ENCODE measurements at places on chromosomes 1 and 21. TPM values are rescaled to one million over a fixed set of nuclear protein-coding genes. Genes with fewer than 3 reads are reported as not detected.

DNA sequence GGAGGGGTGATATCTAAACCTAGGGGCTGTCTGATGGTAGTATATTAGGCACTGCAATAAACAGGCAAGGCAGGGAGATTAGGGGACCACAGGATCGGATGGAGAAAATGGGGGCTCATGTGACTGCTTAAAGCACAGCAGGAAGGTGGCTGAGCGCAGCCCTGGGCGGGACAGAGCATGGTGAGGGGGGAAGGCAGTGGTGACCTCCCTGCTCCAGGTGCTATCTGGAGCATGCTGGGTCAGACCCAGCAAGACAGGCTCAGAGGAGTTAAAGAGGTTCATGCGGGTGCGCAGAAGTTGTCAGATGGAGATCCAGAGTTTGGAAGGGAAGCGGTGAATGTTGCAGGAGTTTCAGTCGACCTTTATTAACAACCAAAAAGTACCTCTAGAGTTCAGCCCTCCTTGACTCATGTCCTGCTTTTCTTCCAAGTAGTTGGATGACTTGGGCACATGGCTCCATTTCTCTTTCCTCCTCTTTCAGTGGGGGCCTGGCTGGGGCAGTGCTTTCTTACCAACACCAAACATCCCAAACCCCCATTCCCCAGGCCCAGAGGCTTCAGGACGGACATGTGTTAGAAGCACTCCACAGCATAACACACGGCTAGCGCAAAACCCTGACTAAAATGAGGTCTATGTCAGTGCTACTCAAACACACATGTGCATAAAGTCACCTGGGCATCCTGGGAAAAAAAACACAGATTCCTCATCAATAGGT, 41.5 kb downstream of the CAPN9 start:
- H3K27ac ChIP-seq, result no peak overlapping the region
- DNase-seq, result no peak
- no peaks in the 10 kb centered on the region for H3K36me3 ChIP-seq

DNA sequence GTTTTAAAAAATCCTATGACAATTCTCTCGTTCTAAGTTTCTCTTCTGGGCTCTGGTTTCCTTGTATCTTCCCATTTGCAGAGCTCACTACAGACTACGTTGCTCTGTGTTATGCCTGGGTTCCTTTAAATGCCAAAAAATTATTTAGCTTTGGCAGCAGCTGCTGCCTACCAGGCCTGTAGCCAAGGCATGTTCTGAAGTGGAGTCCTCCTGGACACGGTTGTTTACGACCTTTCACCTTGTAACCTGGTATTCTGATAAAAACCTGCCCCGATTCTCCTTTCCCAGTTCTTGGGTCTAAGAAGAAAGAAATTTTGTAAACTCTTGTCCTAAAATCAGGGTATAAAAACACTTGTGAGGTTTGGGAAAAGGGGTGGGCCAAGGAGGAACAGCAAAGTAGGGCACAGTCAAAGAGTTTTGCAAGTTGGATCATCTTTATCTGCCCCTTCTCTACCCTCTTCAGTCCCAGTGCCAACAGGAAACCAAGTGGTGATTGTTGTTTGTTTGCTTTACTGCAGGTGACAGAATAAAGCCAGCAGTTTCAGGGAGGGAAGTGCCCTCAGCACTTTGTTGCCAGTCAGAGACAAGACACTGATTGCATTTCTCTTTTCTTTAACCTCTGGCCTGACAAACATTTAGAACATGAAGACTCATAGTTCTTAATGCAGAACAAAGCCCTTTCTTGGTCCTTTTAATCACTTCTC, 3.1 kb upstream of the TXNIP start:
- no peaks in the 10 kb centered on the region for H3K27me3 ChIP-seq
- peaks cover 8% of the 10 kb centered on the region for H3K36me3 ChIP-seq
- H3K27ac ChIP-seq, result peak overlapping the region; percentile 89
- peak overlapping the region; percentile 41 for H3K4me3 ChIP-seq
- DNase-seq, result no peak
- peaks cover 24% of the 10 kb centered on the region for H3K4me1 ChIP-seq

Gene F5
- not detected for total RNA-seq

Gene SPRR3
- 0.53 TPM for total RNA-seq

DNA sequence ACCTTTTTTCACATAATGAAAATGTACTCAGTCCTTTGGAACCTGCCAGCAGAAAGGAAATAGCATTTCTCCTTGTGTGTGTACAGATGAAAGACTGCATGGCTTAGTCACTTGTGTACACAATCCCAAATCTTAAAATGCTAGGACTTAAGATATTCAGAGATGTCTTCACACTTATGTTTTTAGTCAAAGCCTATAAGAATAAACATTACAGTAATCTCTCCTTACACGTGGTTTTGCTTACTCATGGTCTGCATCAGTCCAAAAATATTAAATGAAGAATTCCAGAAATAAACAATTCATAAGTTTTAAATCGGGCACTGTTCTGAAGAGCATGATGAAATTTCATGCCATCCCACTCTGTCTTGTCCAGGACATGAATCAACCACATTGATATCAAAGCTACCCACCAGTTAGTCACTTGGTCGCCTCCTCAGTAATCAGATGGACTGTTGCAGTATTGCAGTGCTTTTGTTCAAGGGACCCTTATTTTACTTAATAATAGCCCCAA, 75.7 kb upstream of the RRP15 start:
- H3K27me3 ChIP-seq, result no peaks in the 10 kb centered on the region

Gene SEMA6C
- 31.8 TPM for total RNA-seq

DNA sequence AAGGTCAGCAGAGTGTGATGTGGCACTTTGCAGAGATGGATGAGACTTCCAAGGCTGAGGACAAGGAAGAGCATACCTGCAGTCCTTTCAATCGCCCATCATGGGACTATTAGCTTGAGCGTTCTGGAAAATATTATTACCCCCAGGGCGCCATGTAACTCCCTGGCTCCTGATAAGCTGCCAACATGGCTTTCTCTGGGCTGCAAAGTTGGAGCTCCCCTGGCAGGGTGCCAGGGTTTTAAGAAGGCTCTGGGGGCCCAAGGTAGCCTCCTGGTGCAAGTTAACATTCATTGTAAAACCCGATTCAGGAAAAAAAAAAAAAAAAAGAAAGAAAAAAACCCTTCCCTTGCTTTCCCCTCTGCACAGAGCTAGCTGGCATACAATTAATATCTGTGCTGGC, 196.7 kb downstream of the PBX1 start:
- no peak overlapping the region for H3K27ac ChIP-seq
- no peaks in the 10 kb centered on the region for H3K36me3 ChIP-seq
- no peaks in the 10 kb centered on the region for H3K4me1 ChIP-seq
- H3K4me3 ChIP-seq, result no peak overlapping the region

DNA sequence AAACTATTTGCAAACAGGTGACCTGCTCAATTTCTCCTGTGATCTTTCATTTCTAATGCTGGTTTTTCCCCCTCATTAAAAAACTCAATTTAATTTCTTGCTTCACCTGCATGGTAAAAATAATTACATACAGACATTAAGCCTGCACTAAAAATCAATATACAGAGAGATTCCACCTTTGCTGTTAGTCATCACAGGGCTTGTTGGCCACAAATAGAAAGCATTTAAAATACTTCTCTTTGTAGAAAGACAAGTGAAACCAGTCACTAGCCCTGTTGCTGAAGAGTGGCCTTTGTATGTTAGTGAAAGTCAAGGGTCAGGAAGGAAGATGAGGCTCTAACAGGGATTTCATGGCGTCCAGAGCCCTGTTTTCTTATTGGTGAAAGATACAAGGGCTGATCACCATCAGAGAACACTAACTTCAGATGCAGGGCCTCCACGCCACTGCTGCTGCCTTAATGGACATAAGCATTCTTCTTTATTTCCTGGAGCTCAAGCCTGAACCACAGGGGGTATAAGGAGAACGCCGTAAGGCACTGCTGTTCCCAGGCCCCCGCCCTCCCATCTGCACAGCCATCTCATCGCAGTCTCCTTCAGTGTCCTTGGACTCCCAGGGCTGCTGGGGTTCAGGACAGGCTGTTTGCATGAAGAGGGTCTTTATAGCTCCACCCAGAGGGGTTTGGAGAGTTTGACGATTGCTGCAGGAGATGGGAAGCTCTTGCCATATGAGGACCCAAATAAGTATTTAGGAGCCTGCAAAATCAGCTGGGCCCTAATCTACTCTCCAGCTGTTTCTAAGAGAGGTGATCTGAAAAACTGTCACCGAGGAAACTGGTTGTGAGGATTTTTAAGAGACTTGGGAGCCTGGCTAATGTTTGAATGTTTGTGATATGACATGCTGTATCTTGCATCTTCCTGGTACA, 117.3 kb upstream of the IRF2BP2 start:
- H3K27ac ChIP-seq, result peak overlapping the region; percentile 97
- peaks cover 40% of the 10 kb centered on the region for H3K4me1 ChIP-seq
- DNase-seq, result no peak
- H3K36me3 ChIP-seq, result no peaks in the 10 kb centered on the region
- H3K4me3 ChIP-seq, result no peak overlapping the region

Gene THEM5
- total RNA-seq, result not detected

GRCh38 chr1:232650845-232651244, 20.9 kb upstream of the SIPA1L2 start:
- H3K4me3 ChIP-seq, result no peak overlapping the region
- H3K36me3 ChIP-seq, result no peaks in the 10 kb centered on the region
- no peaks in the 10 kb centered on the region for H3K27me3 ChIP-seq
- H3K27ac ChIP-seq, result no peak overlapping the region
- H3K4me1 ChIP-seq, result no peaks in the 10 kb centered on the region

- DNase-seq, result no peak
- peaks cover 16% of the 10 kb centered on the region for H3K4me1 ChIP-seq
- H3K27ac ChIP-seq, result peak within 1 kb of the TSS; percentile 98
- H3K4me3 ChIP-seq, result peak within 1 kb of the TSS; percentile 90
These were observed at the start of gene SCMH1 for GRCh38 chr1:41241749-41242341. TSS of gene SCMH1 (minus strand) at chr1:41242306. CDS start at chr1:41186133, 56,173 bp downstream.

- H3K27ac ChIP-seq, result no peak overlapping the region
- H3K4me1 ChIP-seq, result no peaks in the 10 kb centered on the region
- no peak for DNase-seq
- H3K27me3 ChIP-seq, result no peaks in the 10 kb centered on the region
These were observed 702.9 kb downstream of the BRINP3 start for GRCh38 chr1:189774721-189775287.

DNA sequence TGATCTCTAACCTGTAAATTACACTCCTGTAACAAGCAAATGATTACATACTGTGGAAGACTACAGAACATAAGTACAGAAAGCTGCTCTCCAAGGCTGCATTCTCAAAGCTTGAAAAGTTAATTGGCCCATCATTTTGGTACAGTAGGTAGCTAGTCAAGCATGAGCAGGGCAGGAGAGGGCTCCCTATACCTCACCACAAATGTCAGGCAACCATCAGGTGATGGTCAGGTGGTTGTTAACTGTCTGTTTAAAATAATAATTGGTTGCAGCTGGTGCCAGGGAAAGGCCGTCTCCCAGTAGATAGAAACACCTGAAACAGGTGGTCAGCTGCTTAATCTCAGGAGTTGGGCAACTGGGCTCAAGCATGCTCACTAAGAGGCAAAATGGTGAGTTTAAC, 13.1 kb upstream of the SLC1A7 start:
- no peaks in the 10 kb centered on the region for H3K4me1 ChIP-seq
- no peak overlapping the region for H3K27ac ChIP-seq
- no peak for DNase-seq
- H3K27me3 ChIP-seq, result no peaks in the 10 kb centered on the region
- no peak overlapping the region for H3K4me3 ChIP-seq
- no peaks in the 10 kb centered on the region for H3K36me3 ChIP-seq

DNA sequence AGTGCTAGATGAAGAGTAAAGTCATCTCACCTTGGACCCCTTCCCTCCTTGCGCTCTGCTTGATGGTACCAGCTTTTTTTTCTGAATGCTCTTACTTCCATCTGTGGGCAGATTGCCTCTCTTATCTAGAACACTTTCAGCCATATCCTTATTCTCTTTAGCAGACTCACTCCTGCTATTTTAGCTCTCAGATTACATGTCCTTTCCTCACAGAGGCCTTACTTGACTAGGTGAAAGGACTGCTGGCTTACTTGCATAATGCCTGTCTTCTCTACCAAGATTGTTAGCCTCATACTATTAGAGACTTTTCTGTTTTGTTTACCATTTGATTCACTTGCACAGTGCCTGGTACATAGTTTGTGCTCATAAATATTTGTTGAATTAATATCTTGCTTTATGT, 9.3 kb downstream of the IFI44 start:
- H3K36me3 ChIP-seq, result peaks cover 6% of the 10 kb centered on the region
- no peaks in the 10 kb centered on the region for H3K4me1 ChIP-seq
- no peak overlapping the region for H3K4me3 ChIP-seq

DNA sequence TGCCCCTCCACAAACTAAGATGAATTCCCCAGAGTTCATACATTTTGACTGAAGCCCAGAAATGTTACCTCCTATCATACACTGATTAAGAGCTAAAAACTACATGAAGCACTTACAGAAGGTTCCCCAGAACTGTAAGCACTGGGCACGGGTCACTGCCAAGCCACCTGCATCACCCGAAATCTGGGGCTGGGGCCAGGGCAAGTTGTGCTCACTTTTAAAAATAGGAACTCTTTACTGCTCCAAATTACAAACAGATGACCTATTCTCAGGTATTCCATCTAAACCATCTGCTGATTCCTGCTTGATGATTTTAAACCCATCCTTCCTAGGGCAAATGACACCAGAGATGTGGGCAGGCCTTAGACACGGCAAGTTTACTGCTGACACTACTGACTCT, 4.8 kb downstream of the SETD4 start:
- no peak for DNase-seq
- peaks cover 39% of the 10 kb centered on the region for H3K36me3 ChIP-seq
- no peak overlapping the region for H3K27ac ChIP-seq
- no peaks in the 10 kb centered on the region for H3K27me3 ChIP-seq

Gene LCE2C
- total RNA-seq, result not detected

Gene BLACAT1
- total RNA-seq, result not detected

- no peak overlapping the region for H3K27ac ChIP-seq
- DNase-seq, result no peak
- H3K36me3 ChIP-seq, result peaks cover 94% of the 10 kb centered on the region
These were observed 17.5 kb downstream of the COL6A1 start for GRCh38 chr21:45998871-45999580.

DNA sequence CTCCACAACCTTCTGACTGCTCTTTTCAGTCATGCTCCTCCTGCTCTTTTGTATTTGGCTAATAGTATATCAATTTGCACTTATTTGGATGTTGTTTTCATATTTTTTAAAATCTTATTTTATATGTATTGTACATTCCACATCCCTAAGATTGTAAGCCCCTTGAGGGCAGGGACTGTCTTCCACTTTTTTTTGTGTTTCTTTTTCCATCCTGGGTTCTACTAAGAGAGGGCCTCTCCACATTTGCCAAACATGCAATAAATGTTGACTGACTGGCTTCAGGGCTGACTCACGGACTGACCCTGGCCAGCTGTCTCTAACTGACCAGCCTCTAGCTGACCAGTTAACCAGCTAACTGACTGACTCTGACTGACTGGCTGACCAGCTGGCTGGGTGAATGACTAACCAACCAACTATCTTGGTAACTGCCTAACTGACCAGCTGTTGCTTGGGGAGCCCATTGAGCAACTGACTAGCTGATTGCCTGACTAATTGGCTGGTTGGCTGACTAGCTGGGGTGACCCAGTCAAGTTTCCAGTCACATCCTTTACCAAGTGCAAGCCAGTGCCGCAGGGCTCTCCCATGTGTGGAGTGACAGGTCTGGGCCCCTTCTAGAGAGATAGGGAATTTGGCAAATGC, 16.1 kb downstream of the CSF1 start:
- no peak overlapping the region for H3K4me3 ChIP-seq
- peaks cover 53% of the 10 kb centered on the region for H3K36me3 ChIP-seq
- peaks cover 14% of the 10 kb centered on the region for H3K4me1 ChIP-seq
- peak; percentile 73 for DNase-seq
- no peaks in the 10 kb centered on the region for H3K27me3 ChIP-seq

Gene KCNA3
- total RNA-seq, result not detected

Measured in ascending aorta (tissue), 2 donors.